ENCODE measurements at places on chromosomes 3 and 15.

DNA sequence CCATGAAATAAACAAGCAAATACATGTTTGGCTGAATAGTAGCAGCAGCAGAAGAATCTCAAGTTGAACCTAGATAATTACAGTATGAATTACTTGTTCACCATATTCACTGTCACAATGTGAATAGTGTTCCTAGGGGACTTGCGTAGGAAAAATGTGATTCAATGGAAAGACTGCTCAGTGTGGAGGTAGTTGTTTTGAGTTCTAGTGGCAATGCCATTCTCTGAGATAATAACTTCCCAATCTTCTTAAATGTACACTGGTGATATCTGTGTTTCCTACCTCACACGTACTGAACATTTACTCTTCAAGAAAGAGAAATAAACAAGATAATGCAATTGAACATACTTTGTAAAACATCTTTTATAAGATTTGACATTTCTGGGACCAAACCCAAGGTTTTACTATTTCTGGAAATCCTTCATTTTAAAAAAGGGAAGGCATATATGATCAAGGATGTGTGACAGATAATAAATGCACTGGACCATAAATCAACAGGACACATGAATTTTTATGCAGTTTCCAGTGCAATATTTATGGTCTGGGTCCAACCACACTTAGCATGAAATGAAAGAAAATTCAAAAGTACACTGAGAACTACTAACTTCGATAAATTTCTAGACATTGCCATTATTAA is 598.3 kb upstream of the ZNF385D start:
- no peak for DNase-seq

GRCh38 chr3:55333923-55334322 is 153.2 kb downstream of the WNT5A start:
- DNase-seq: no peak

DNA sequence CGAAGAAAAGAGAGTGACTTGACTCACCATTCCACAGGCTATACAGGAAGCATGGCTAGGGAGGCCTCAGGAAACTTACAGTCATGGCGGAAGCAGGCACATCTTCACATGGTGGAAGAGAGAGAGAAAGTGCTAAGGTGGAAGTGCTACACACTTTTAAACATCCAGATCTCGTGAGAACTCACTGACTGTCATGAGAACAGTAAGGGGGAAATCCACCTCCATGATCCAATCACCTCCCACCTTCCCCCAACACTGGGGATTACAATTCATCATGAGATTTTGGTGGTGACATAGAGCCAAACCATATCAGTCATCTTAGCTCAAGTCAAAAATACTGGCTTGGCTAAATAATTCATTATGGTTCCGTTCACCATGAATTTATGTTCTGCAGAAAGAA is 45.3 kb upstream of the NEDD4 start:
- DNase-seq: no peak

DNA sequence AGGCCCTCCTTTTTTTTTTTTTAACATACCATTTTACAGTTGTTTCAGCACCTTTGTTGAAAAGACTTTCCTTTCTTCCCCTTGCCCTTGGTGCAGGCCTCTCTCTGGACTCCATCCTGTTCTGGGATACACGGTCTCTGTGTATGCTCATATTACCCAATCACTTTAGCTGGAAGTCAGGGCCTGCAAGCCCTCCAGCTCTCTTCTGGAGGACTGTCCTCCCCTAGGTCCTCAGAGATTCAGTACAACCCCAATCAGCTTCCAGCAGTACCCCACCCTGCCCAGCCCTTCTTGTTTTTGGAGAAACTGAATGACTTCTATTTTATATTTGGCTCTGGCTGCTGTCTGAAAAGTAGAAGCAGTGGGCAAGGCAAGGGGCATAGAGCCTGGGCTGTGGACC is 270.8 kb downstream of the KLF13 start:
- no peak for DNase-seq

DNA sequence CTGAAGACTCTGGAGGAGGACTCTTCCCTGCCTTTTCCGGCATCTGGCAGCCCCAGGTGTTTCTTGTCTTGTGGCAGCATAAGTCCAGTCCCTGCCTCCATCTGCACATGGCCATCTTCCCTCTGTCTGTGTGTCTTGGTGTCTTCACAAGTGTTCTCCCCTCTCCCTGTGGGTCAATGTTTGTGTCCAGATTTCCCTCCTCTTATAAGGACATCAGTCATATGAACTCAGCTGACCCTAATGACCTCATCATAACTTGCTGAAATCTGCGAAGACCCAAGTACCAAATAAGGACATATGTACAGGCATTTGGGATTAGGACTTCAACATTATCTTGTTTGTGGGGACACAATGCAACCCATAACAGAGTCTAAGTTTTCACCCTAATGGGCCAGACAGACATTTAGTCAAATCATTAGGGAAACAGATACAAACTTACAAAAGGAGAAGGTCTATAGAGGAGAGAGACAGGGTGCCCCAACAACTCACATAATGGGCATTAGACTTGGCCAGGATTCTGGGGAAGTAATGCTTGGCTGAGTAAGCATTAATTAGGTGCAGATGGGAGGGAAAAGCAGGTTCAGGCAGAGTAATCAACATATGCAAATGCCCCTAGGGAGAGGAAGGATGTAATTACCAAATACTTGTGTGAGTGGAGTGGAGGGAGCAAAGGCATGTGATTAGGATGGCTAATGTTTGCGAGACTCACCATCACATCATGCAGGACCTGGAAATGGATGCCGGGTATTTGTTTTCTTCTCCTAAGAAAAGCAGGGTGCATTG is 372.8 kb upstream of the TBL1XR1 start:
- DNase-seq: no peak

- DNase-seq: no peak
Measured at GRCh38 chr3:170760174-170760526, 109.8 kb downstream of the RPL22L1 start.

DNA sequence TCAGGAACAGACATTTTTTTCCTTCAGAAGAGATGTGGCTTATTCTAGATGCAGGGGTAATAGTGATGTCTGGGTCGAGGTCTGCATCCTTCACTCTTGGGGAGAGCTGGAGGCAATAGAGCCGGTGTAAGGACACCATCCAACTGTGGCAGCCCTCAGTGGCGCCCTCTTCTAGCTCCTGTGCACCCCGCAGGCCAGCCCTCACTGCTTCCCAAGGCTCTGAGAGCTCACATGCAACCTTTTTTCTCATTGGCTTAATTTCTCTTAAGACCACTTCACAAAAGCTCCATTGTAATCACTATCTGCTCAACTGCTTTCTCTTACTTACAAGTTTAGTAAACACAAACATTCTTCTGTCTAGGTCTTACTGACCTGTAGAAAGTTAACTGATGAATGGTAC is 3.9 kb upstream of the VPS8 start:
- DNase-seq: no peak

DNA sequence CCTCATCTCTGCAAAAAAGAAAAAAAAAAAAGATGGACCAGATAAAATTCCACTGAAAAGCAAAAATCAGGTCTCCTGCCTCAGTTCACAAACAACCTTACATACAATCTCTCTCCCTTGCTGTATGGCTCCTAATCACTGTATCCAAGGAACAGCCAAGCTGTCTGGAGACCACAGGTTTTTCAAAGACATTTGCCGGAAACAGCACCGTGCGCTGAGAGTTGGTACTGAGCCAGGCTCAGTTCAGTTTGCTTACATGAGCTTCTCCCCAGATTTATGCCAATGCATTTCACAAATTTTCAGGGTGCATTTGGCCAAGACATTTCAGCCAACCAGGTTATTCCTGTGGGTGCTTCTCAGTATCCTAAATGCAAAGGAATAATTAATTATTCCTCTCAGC is 4.1 kb downstream of the ACP3 start:
- DNase-seq: no peak

DNA sequence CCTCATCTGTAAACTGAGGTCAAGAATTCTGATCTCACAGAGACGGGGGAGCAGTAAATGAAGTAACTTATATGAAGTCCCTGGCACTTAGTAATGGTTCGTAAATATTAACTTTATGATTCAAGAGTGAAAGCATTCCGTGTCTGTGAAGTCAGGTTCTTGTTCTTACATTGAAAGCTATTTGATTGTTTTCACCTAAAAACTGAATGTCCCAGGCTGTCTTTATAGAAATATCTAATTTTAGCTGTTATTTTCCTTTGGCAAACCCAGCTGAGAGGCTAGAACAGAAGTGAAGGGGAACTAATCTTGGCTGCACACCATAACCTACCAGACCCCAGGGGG is 84.5 kb downstream of the CHSY1 start:
- DNase-seq: no peak

Data from GM13976 (cell line).